ENCODE measurements at places on chromosomes 6 and 20.

- no peak for DNase-seq
These were observed 72.5 kb downstream of the ATP9A start for GRCh38 chr20:51695574-51696303.

DNA sequence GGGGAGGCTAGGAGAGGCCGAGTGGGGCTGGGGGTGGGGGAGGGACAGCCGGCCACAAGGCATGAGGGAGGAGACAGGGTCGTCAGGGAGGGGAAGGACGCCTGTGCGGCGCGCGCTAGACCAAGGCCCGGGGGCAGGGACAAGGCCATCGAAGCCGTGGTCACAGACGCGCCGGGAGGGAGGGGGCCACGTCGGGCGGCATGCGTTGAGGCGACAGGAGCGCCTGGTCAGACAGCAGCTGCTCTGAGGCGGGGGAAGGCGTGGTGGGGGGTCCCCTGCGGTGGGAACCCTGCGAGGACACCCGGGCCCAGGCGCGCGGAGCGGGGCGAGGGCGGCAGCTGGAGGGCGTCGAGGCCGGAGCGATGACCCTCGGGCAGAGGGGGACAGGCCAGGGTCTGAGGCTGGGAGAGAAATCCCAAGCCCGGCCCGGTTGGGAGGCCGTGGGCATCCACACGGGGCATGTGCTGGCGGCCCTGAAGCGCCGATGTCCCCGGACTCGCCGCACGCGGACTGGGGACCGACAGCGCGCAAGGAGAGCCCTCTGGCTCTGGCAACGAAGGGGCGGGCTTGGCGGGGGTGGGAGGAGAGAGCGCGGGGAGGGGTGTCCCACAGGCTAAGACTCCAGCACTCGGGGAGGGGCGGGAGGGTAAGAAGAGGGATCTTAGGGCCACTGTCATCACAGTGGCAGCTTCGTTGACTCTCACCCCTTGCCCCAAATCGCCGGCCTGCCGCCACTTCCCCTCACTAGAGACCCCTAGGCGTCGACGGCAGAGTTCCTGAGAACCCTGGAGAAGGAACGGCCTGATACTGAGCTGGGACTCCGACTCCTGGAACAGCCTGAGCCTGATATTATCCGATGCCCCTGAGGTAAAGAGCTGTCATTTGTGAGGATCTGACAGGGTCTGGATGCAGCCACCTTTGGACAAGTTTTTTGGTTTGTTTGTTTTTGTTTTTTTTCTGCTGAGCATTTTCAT, 5.0 kb downstream of the TMEM239 start:
- DNase-seq: no peak

- DNase-seq: no peak
These were observed 12.1 kb upstream of the XRN2 start for GRCh38 chr20:21291026-21291425.

DNA sequence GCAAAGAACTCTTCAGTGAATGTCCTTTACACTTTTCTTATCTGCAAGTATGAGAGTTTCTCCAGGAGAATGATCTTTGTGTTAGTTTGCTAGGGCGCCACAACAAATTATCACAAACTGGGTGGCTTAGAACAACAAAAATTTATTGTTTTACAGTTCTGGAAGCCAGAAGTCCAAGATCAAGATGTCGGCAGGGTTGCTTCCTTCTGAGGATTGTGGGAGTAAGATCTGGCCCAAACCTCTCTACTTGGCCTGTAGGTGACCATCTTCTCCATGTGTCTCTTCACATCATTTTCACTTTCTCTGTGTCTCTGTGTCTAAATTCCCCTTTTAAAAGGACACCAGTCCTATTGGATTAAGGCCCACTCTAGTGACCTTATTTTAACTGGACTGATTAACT, 103.0 kb downstream of the ADTRP start:
- no peak for DNase-seq

DNA sequence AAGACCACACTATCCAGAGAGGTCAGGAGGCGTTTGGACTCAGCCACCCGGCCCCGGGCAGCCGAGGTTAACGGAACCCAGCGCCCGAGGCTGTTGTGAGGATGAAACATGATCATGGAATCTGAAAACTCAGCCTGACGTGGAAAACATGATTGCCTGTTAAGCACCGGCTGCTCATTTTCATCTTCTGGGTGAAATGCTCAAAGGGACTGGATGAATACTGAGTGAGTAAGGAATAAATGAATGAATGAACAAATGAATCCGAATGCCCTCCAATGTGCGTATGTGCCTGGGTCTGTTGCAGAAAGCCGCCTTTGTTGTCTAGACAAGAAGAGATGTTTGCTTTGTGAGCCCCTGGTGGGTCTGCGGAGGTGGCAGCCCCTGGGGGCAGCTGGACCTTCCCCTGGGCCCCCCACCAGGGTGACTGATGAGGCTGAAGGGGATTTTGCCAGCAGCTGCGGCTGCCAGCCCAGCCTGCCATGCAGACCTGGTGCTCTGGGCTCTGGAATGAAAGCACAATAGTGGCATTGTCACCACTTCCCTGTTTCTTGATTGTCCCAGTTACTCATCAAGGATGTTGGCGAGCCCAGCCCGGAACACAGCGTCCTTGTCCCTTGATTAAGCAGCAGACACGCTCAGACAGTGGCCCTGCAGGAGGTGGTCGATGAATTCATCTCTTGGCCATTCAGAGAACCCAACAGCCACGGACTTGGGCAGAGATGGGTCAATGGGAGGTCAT, 211.1 kb downstream of the ANKRD60 start:
- peak; percentile 73 for DNase-seq

- no peak for DNase-seq
These were observed 13.6 kb upstream of the UBR2 start for GRCh38 chr6:42550277-42550676.

DNA sequence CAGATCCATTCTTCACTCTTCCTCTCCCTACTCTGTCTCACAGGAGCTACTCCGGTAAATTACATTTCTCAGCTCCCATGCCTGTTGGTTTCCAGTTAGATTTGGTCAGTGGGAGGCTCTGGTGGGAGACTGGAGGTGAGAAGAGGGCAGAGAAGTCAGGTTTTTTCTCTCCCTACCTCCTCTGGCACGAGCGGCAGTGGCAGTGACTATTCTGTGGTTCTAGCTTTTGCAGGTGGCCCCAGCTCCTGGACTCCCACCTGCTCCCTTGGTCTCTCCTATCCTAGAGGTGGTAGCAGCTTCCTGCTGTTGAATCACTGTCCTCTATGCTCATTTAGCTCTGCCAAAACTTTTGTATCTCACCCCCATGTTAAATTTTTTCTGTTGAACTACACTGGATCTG, 17.9 kb downstream of the TLDC2 start:
- DNase-seq: no peak

- no peak for DNase-seq
These were observed 74.1 kb downstream of the BFSP1 start for GRCh38 chr20:17457079-17457478.

DNA sequence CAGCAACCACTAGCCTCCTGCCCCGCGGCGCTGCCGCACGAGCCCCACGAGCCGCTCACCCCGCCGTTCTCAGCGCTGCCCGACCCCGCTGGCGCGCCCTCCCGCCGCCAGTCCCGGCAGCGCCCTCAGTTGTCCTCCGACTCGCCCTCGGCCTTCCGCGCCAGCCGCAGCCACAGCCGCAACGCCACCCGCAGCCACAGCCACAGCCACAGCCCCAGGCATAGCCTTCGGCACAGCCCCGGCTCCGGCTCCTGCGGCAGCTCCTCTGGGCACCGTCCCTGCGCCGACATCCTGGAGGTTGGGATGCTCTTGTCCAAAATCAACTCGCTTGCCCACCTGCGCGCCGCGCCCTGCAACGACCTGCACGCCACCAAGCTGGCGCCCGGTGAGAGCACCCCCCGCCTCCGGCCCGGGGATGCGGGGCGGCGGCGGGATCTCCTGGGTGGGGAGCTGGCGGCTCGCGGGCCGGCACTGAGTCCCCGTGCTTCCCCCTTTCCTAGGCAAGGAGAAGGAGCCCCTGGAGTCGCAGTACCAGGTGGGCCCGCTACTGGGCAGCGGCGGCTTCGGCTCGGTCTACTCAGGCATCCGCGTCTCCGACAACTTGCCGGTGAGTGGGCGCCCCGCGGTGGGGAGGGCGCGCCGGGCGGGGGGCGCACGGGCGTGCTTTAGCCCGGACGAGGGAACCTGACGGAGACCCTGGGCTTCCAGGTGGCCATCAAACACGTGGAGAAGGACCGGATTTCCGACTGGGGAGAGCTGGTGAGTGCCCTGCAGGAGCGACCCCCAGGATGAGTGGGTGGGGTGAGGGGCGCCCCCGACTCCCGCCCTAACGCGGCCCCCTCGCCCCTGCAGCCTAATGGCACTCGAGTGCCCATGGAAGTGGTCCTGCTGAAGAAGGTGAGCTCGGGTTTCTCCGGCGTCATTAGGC, 585 bp downstream of the PIM1 start:
- peak; percentile 42 for DNase-seq

- DNase-seq: no peak
These were observed 53.5 kb downstream of the TRPC4AP start for GRCh38 chr20:35039146-35039545.

DNA sequence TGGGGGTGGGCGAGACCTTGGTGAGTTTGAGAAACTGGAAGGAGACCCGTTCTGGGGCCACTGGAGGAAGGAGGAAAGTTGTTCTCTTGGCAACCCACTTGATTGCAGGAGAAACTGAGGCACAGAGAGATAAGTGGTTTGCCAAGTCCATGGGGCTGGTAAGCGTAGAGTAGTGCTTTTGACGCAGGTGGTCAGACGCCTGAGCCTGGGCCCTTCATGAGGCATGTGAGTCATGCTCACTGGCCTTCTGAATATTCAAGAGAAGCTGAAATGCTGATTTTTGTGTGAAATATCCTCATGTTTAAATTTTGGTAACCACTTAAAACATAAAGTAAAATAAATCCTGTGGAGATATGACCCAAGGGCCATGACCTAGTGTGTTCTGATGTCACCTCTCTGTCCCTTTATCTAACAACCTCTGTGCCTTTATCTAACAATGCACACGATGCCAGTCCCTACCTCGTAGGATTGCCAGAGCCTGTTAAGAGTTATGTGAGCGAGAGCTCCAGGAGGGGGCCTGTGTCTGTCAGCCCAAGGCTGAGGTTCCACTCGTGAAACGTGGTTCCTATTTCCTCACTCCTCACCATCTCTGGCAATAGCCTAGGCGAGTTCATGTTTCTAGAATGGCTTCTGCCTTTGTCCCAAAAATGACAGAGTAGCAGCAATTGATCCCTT, 32.8 kb upstream of the PMEPA1 start:
- DNase-seq: no peak

GRCh38 chr6:18016133-18016532, 28.7 kb upstream of the KIF13A start:
- DNase-seq: no peak

- DNase-seq: peak; percentile 69
These were observed 16.3 kb downstream of the TRAF3IP2 start for GRCh38 chr6:111589366-111589765.

GRCh38 chr6:139764498-139764986, 390.1 kb upstream of the CITED2 start:
- DNase-seq: peak; percentile 97

DNA sequence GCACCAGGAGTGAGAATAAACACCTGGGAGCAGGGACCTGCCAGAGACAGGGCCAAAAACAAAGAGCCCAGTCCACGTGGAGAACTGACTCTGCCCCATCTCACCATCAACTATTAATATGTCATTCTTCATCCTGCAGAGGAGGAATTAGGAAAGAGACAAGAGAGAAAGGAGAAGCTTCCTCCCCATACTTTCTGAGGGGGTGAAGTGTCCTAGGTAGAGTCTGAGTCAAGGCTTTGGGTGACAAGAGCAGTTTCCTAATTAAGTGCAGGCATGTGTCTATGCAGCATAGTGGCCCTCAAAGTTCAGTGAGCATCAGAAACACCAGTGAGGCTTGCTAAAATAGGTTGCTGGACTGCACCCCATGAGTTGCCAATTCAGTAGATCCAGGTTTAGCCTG, 40.7 kb upstream of the BMP2 start:
- no peak for DNase-seq

DNA sequence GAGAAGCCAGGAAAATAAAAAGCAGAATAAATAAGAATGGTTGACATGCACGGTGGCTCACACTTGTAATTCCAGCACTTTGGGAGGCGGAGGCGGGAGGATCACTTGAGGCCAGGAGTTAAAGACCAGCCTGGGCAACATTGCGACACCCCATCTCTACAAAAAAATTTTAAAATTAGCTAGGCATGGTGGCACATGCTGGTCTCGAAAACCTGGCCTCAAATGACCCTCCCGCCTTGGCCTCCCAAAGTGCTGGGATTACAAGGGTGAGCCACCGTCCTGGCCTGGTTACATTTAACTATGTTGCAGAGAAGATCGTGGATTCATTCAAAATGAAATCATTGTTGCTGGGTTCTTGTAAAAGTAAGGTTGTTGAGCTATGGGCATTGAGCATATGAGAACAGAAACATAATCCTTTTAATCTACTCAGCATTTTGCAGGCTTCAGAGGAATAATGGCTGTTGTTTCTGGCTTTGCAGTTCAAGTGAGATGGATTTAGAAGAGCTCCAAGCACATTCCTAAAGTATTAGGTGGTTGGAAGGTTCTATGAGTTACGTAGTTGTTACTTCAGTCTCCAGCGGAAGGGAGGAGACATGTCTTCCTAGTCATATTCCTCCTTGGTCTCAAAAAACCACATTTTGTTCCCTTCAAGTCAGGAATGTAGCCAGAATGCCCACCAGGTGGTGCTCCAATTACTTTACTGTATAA, 45.6 kb upstream of the RAB23 start:
- peak; percentile 70 for DNase-seq

GRCh38 chr6:6746970-6747338, 158.4 kb downstream of the LY86 start:
- DNase-seq: no peak

DNA sequence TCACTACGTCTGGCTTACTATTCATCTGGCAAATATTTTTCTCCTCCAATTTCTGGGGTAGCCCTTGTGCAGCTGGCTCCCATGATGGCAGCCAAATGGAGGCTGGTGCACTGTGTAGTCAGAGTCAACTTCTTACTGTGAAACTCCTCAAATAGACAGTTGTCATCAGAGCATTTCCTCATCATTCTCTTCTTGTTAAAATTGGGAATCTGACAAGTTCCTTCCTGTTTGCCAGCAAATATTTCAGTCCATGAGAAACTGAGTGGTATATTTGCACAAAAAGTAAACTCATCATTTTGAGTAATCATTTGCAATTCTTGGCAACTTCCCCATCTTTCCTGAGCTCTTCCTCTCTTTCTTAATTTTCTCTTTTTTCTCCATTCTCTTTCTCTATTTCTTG, 394.9 kb upstream of the RGS17 start:
- no peak for DNase-seq

DNA sequence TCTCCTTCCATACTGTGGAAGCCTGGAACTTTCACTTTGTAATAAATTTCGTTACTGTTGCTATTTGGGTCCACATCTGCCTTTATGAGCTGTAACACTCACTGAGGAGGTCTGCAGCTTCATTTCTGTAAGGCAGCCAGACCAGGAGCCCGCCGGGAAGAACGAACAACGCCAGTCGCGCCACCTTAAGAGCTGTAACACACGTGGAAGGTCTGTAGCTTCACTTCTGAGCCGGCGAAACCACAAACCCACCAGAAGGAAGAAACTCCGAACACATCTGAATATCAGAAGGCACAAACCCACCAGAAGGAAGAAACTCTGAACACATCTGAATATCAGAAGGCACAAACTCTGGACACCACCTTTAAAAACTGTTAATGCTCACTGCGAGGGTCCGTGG, 589.9 kb upstream of the SLC35B3 start:
- DNase-seq: no peak

GRCh38 chr6:7058250-7058923, 49.4 kb upstream of the RREB1 start:
- peak; percentile 71 for DNase-seq

- no peak for DNase-seq
These were observed 86.6 kb upstream of the TPD52L1 start for GRCh38 chr6:125066964-125067363.

- no peak for DNase-seq
These were observed 11.1 kb upstream of the TOP1 start for GRCh38 chr20:41017448-41018042.

- DNase-seq: no peak
These were observed 18.8 kb upstream of the ZNF831 start for GRCh38 chr20:59144831-59145196.

Measured in SW 1271 (cell line).